ENCODE measurements at places on chromosomes 5 and 9.

DNA sequence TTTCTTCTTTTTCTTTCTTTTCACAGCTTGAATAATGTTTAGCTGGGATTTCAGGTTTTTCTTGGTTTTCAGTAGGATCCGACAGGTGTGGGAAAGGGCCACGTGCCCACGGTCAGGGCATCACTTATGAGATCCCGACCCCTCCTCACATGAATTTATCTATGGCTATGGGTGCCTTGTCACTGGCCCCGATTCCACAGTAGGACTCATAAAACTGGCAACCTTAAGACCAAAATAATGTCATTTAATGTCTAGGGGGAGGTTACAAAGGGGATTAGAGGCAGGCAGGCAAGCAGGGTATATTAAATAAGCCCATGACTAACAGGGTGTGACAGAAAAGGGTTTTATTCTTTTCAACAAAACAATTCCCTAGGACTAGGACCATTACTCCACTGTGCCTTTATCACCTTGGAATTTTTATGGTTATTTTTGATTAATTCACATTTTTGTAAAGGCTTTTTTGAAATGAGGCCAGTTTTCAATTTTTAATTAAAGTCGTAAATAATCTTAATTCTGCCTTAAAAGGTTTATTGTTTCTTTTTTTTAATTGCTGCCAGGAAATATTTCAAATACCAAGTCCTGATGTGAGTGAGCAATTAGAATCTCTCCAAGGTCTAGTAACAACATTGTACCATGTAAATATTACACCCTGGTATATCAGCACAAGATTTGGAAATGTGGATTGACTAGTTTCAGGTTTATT lies 370.4 kb downstream of the GLIS3 start:
- DNase-seq = no peak

DNA sequence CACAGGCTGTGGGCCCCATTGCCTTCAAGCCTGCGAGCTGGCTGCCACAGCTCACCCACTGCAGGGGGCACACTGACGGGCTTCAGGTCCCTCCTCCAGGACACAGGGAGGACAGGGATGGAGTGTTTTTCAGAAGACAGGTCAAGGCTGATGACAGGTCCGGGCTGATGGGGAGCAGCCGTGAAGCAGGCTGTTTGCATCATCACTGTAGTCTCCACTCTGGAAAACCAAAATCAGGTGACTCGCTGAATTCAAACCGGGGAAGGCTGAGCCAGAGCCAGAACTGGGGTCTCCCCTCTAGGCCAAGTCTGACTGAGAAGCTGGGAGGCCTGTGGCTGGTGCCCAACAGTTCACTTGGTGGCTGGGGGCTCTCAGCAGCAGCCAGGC lies 48.5 kb downstream of the OLFM1 start:
- no peak for DNase-seq

DNA sequence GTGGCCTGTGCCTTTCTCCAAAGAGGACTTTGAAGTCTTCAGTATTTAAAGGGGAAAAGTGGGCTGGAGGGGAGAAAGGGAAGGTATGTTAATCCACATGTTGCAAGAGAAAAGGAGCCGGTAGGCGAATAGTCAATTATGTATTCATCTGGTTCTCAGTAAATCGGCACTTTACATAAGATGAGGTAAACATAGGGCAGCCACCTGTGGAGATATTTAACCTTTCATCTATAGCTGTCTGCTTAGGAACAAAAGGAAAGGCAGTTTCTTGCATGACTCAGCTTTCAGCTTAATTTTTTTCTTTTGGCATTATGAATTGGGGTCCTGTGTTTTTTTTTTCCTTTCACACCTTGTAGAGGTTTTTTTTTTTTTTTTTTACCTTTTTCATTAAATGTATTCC lies 42.2 kb downstream of the FGD3 start:
- no peak for DNase-seq

DNA sequence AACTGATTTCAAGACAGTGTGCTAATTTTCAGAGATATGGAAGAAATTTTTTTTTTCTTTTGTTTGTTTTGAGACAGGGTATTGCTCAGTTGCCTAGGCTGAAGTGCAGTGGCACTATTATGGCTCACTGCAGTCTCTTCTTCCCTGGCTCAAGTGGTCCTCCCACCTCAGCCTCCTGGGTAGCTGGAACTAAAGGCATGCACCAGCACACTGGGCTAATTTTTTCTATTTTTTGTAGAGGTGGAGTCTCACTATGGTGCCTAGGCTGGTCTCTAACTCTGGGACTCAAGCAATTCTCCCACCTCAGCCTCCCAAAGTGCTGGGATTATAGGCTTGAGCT lies 9.9 kb upstream of the TEX48 start:
- DNase-seq = no peak

DNA sequence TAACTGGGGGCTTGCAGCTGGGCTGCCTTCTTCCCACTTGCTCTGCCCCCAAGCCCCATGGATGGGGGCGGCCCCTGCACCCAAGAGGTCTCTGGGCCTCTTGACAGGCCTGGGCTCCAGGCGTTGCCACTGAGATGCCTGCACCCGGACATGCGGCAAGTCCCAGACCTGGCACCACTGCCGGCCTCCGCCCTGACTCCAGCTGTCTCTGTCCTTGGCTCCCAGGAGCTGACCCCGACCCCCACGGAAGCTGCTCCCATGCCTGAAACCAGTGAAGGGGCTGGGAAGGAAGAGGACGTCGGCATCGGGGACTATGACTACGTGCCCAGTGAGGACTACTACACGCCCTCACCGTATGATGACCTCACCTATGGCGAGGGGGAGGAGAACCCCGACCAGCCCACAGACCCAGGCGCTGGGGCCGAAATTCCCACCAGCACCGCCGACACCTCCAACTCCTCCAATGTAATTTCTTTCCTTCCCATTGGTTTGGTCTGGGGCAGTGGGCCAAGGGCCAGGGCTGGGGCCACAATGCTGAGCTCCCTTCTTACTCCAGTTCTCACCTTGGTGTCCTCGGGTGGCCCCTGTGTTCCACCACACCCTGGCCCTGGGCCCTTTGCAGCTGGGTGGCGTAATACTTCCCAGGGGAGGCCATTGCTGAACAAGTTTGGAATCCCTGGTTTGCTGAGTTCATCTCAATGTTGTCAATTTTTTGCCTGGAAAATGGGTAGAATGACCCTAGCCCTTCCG lies 88.6 kb downstream of the COL5A1 start:
- DNase-seq = no peak

GRCh38 chr9:3371842-3372241 lies 154.0 kb downstream of the RFX3 start:
- DNase-seq = no peak

- DNase-seq = no peak
Observed at GRCh38 chr9:2459756-2460155, 161.8 kb upstream of the VLDLR start.

- no peak for DNase-seq
Observed at GRCh38 chr9:3664044-3664443, 138.2 kb upstream of the RFX3 start.

- DNase-seq = no peak
Observed at GRCh38 chr9:16206518-16206917, 653.7 kb downstream of the CCDC171 start.

DNA sequence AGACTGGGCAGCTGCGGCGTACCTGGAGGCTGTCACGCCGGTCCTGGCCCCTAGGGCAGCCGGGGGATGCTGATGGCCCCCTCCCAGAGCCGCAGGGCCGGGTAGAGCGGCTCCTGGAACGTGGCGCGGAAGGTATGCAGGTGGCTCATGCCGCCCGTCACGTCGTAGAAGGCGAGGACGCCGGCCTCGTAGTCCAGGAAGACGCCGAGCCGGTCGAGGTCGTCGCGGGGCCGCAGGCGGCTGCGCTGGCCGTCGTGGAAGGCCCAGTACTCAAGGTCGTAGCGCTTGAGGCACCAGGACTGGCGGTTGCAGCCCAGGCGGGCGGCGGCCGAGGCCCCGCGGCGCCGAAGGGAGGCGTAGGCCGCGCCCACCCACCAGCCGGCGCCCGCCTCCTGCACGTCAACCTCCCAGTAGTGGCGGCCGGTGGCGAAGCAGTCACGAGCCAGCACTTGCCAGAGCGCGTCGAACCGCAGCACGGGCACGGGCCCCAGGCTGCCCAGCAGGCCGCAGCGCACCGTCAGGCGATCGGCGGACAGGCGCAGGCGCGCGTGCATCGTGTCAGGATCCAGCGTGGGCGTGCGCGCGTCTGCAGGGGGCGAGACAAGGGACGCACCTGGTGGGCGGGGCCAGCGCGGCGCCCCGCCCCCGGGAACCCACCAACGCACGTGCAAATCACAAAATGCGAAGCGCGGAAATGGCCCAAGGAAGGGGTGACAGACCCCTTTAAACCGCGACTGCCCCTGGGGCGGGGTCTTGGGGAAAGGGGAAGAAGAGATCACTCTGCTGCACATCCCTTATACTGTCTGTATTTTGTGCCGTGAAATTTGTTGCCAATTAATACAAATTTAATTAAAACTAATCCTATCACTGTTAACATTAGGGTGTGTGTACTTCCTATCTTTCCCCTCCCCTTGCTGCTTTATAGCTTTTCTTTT lies 31.2 kb downstream of the NANS start:
- no peak for DNase-seq

DNA sequence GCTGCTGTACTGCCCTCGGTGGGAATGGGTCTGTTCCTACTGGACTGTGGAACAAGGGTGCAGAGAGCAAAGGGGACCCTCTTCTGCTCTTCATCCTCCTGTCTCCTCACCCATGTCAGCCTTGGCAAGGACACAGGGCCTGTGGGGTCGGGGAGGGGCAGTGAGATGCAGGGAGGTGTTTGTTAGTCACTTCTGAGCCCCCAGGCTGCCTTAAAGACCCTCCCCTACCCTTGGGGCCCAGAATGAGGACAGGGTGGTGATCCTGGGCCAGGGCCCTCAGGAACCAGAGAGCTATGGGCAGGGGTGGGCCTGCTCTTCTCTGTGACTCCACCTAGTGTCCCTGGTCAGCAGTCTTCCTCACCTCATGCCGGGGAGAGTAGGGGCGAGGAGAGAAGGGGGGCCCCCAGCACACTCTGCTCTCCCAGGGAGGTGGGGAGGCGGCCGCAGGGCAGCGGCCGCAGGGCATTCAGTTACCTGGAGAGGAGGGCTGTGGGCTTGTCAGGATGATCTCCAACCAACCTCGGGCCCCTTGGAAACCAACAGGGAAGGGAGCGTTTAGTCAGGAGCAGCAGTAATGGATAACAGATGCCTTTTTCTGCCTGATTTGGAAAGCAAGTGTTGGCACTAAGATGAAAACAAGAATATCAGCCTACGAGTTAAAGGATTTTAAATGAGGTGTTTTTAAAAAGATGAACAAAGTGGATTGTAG lies 62.0 kb upstream of the GARNL3 start:
- no peak for DNase-seq

DNA sequence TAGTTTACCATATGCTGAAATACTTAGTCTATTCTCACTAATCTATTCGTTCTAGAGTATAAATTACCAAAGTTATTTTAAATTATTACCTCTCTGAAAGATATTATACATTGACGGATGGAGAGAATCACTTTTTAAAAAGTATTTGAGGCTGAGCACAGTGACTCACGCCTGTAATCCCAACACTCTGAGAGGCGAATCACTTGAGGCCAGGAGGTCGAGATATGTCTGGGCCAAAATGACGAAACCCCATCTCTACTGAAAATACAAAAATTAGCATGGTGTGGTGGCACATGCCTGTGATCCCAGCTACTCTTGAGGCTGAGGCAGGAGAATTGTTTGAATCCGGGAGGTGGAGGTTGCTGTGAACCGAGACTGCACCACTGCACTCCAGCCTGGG lies 64.0 kb upstream of the SPATA31C2 start:
- DNase-seq = no peak

- no peak for DNase-seq
Observed at GRCh38 chr5:79954620-79955019, 36.4 kb downstream of the MTX3 start.

- no peak for DNase-seq
Observed at GRCh38 chr5:6365142-6365976, 13.0 kb downstream of the MED10 start.

DNA sequence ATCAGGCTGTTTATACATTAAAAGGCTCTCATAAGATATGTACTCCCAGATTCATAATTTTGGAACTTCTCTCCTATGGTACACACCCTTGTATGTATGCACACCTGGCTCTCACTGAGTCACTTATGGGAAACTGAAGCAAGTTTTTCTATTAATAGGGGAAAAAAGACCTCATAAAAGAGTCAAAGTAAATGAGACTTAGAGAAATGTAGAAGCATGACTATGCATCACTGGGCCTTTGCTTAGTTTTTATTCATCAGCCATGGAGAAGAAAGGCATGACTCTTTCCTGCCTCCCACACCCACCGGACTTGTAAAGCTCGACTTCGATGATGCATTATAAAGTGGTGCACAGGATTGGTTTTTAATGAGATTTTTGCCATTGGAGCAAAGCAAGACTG lies 28.2 kb downstream of the MTAP start:
- DNase-seq = no peak

Data from GM12878 (cell line).